ENCODE measurements at places on chromosomes 1 and 21.

- DNase-seq = no peak
These were observed 1.9 kb downstream of the C1orf198 start for GRCh38 chr1:230866171-230867070.

DNA sequence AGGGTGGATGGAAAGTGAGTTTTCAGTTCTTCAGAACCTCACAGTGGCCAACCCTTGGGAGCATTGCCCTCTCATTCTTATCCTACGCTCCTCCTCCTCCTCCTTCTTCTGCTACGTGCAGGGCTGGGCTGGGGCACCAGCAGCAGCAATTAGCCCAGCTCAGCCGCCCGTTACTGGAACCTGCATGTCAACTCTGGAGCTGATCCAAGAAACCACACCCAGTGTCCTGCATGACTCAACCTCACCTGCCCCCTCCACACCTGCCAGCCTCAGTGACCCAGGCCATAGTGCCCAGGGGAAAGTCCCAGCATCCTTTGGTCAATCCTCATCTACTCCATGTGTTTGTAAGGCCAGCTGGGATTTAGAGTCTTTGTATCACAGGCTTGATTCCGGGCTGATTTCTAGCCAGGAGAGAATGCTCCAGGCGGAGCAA, 12.6 kb downstream of the ELF3 start:
- DNase-seq = peak; percentile 90

DNA sequence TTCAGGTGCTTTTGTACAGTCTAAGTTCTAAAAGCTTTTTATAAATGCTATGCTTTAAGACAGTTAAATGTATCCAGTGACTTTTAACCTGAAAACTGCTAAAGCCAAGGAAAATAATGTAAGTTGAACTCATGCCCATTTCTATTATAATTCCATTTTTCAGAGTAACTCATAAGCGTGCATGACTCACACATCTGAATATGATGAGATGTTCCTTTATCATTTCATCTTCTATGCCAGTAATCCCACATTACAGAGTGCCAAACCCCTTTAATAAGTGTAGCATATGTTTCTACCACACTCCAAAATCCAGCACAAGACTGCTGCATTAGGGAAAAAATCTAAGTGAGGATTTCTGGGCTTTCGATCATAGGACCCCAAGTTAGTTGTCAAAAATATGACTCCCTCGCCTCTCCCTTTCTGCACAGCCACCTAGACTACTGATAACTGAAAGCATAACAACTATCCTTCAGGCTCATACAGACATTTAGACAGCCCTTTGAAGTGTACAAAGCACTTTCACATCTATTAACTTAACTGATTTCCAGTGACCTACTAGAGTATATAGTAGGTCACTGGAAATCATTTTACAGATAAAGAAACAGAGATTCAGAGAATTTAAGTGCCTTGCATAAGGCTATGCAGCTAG, 45.3 kb downstream of the JAK1 start:
- no peak for DNase-seq

DNA sequence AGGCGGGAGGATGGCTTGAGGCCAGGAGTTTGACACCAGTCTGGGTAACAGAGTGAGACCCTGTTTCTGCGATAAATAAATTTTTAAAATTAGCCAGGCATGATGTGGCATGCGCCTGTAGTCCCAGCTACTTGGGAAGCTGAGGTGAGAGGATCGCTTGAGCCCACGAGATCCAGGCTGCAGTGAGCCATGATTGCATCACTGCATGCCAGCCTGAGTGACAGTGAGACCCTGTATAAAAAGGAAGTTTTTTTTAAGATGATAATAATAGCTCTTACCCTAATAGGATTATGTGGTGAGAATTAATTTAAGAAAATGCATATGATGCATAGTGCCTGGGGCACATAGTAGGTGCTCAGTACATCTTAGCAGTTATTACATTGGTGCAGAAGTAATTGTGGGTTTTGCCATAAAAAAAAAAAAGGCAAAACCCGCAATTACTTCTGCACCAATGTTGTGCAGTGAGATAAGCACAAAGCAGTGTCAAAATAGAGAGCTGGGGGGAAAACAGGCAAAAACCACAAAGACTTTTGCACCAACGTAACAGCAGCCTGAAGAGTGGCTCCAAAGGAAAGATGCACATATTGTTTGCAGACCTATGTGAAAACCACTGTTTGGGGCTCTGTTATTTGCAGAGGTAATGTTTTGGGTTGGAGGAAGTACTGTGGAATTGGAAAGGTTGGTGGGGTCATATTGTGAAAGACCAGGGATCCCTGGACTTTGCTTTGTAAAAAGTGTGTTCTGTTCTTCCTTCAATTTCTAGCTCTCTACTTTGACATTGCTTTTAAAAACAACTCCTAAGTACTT, 72.4 kb downstream of the PLXNA2 start:
- DNase-seq = no peak

GRCh38 chr1:194535369-194535768, 1349.0 kb upstream of the B3GALT2 start:
- DNase-seq = peak; percentile 48

DNA sequence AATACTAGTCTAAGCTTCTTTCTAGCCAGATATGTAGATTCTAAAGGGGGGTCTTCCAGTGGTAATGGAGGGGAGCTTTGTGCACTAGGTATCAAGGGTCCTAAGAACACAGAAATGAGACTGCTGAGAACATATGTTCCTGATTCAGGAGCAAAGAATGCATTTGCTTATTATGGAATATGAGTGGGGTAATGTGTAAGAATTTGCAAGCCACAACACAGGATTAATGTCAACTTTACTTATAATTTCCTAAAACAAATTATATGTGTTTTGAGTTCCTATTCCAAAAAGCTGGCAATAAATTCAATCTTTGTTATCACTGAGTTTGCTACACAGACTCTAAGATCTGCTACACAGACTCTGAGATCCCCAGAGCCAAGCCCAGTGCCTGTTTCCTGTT, 357.0 kb upstream of the PTBP2 start:
- DNase-seq = no peak

GRCh38 chr1:72516826-72517225, 234.5 kb upstream of the NEGR1 start:
- no peak for DNase-seq

DNA sequence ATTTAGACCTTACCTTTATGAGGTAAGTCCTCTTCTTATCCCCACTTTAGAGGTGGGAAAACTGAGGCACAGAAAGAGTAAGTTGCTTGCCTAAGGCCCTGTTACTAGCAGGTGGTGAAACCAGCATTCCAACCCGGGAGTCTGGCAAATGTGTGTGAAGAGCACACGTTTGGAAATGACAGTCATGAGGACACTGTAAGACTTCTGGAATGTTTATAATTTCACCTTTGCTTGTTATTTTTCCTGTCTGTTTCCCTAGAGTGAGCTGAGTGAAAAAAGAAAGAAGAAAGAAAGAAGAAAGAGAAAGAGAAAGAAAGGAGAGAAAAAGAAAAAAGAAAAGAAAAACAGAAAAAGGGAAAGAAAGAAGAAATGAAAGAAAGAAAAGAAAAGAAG, 21.2 kb upstream of the LGALS8 start:
- DNase-seq = no peak

DNA sequence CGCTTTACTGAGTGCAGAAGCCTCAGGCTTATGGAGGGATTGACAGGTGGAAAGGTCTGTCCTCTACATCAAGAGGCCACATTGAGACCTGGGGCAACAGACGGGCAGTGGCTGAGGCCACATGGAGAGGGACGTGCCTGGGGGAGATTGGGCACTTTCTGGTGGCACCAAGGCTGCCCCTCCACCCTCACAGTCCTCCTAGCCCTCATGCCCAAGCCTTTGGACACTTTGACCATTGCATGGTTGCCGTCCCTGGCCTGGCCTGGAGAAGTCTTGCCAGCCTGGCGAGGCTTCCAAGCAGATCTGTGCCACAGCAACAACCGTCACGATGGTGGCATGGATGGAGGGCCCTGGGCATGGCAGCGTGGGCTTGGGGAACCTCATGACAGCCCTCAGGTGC, 192.1 kb upstream of the VAMP3 start:
- DNase-seq = no peak

GRCh38 chr1:36771660-36772284, 262.5 kb downstream of the GRIK3 start:
- DNase-seq = no peak

GRCh38 chr1:164609089-164609488, 50.1 kb downstream of the PBX1 start:
- DNase-seq = no peak

- peak; percentile 64 for DNase-seq
These were observed 19.8 kb upstream of the ACBD6 start for GRCh38 chr1:180522213-180522515.

DNA sequence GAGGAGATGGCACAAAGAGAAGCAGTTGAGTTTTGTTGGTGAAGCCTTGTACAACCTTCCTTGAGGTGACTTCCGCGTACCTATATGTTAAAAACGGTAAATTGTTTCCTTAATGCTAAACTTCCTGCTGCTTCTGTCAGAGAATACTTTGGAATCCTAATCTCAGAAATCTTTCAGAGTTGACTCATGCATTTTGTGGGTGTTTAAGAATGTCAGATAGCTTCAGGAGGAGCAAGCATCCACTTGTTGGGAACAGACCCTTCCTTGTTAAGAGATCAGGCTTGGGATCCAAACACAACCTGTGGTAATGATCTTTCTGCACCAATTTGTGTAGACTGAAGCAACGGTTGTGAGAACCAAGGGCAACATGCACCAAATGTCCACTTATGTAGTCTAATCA, 29.5 kb downstream of the AK4 start:
- DNase-seq = no peak

GRCh38 chr1:87224201-87224600, 104.5 kb upstream of the LMO4 start:
- DNase-seq = no peak

- peak; percentile 11 for DNase-seq
These were observed 122.8 kb upstream of the USP24 start for GRCh38 chr1:55337801-55338447.

GRCh38 chr1:22420455-22421053, 31.1 kb upstream of the ZBTB40 start:
- peak; percentile 87 for DNase-seq

DNA sequence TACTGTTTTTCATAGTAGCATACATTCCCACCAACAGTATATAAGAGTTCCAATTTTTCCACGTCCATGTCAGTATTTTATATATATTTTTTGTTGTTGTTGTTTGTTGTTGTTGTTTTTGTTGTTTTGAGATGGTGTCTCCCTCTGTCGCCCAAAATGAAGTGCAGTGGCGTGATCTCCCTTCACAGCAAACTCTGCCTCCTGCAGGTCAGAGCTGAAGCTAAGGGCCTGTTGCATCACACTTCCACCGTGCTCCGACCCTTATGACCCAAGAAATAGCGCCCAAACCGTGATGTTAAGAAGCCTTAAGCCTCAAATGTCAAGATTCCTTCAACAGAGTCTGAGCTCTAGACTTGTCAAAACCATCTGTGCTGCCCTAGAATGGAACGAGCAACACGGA, 2032.3 kb downstream of the MRPL39 start:
- no peak for DNase-seq

- DNase-seq = no peak
These were observed 22.8 kb downstream of the TAS1R2 start for GRCh38 chr1:18836654-18837053.

DNA sequence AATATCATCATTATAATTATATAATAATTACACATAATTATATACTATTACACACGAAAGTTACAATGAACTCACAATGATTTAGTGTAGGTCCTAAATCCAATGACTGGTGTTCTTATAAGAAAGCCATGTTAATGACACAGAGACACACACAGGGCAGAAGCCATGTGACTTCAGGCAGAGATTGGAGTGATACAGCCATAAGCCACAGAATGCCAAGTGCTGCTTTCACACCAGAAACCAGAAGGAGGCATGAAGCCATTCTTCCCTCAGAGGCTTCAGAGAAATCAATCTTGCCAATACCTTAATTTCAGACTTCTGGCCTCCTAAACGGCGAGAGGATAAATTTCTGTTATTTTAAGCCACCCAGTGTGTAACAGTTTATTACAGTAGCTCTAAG, 147.4 kb upstream of the KRTAP19-8 start:
- DNase-seq = no peak

DNA sequence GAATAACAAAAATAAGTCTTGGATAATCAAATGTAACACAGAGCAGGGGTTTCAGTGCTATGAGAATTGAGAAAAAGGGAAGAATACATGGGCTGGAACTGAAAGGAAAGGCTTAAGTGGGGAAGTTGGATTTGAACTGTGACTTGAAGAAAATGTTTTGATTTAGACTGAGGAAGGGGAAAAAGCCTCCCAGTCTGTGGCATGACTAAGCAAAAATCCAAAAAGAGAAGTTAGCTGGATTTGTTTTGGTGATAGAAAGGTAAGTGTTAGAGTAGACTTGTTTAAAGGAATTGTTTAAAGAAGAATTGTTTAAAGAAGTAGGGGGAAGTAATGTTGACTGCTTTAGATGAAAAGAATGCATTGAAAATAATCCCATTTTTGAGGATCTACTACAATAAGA, 46.0 kb downstream of the KCNK2 start:
- DNase-seq = no peak

DNA sequence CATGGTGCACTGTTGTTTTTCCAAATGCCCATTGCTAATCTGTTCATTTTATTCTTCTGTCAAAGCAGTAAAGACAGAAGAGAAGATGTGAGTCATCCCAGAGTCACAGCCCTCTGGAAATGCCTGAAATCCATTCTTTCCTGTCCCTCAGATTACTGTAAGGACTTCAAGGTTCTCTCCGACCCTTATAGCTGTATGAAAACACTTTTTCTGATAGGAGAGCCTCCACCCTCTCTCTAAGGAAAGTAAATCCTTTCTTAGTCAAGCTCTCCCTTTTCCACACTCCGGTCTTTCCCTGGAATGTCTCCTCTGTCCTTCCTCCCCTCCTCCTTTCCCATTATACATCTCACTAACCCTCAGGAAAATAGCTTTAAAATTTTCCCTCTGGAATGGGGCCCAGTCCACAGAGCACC, 3.5 kb upstream of the PRDX6 start:
- DNase-seq = no peak

DNA sequence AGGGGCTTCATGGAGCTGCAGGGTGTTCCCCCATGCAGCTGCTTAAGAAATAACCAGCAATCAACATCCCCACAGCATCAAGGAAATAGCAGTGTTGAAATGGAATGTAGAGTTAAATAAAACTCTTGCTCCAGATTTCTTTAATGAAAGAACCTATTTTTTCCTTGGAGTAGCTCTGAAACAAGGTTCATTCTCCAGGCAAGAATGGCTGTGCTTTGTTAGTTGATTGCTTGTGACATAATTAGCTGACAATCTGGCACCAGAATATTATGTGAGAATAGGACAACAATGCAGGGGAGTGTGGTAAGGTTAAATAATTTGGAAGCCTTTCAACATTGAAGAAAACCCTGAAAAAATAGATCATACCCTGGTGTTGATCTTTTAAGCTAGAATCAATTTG, 254.2 kb upstream of the RRP15 start:
- DNase-seq = no peak

- DNase-seq = no peak
These were observed 5.1 kb upstream of the ELAVL4 start for GRCh38 chr1:50103615-50104081.

DNA sequence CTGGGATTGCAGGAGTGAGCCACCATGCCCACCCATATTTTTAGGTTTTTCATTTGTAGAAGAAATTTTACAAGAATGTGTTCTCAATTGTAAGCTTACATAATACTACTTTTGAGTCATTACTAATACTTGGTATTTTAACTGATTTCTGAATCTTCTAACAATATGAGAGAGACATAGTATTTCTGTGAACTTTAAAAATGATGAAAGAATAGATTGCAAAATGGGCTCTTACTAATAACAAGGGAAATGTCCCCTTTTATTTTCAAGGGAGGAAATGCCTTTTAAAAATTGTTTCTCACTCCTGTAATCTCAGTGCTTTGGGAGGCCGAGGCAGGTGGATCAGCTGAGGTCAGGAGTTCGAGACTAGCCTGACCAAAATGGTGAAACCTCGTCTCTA, 5.9 kb downstream of the AGO3 start:
- no peak for DNase-seq

GRCh38 chr1:111973150-111973790, 16.2 kb downstream of the KCND3 start:
- DNase-seq = no peak

Data from T47D (cell line).